ENCODE measurements at places on chromosomes 11 and 22.

DNA sequence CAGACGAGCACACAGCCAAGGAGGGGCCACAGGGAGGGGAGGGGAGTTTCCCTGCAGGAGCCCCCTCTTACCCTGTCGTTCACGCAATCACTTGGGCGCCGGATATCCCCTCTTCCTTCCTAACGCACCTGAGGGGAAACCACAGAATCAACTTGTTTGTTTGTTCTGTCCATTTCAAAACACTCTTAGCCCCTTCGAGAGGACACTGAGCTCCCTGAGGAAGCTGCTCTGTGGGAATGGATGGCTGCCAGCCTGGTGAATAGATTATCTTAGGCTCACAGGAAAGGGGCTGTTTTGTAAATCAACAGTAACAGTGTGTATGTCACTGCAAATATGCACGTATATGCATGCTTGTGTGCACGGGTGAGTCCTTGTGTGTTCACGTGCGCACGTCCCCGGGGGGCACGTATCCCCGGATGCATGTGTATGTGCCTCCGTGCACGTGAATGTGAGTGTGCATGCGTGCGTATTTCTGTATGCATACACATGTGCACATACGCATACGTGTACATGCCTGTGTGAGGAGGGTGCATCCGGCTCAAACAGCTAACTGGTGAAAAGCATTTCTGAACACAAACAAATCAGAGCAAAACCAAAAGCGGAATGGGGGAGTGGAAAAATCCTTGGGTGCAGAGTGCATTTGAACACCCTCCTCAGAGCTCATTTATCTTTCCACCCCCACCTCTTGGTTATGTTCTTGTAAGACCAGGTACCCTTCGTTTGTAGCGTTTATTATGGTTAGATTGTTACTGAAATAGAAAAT lies 7.2 kb downstream of the ARSA start:
- DNase-seq, result peak; percentile 60

GRCh38 chr11:8964324-8965320 lies at the start of gene TMEM9B:
Gene TMEM9B (minus strand): TSS chr11:8964442. CDS start chr11:8964313, 129 bp downstream.
- DNase-seq, result peak; percentile 94

- DNase-seq, result no peak
Measured at GRCh38 chr11:6345366-6345765, 25.1 kb upstream of the CAVIN3 start.

GRCh38 chr11:36265793-36266628 lies 23.2 kb downstream of the COMMD9 start:
- peak; percentile 62 for DNase-seq

GRCh38 chr11:101563166-101563565 lies 20.6 kb downstream of the TRPC6 start:
- DNase-seq, result no peak

DNA sequence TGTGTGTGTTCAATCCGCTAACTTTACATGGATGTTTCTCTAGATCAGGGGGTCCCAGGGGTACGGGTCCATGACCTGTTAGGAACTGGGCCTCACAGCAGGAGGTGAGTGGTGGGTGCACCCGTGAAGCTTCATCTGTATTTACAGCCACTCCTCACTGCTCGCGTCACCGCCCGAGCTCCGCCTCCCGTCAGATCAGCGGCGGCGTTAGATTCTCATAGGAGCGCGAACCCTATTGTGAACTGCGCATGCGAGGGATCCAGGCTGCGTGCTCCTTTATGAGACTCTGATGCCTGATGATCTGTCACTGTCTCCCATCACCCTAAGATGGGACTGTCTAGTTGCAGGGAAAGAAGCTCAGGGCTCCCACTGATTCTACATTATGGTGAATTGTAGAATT lies 31.9 kb downstream of the MRGPRD start:
- DNase-seq, result no peak

- DNase-seq, result no peak
Measured at GRCh38 chr11:71112454-71112853, 139.9 kb downstream of the SHANK2 start.

DNA sequence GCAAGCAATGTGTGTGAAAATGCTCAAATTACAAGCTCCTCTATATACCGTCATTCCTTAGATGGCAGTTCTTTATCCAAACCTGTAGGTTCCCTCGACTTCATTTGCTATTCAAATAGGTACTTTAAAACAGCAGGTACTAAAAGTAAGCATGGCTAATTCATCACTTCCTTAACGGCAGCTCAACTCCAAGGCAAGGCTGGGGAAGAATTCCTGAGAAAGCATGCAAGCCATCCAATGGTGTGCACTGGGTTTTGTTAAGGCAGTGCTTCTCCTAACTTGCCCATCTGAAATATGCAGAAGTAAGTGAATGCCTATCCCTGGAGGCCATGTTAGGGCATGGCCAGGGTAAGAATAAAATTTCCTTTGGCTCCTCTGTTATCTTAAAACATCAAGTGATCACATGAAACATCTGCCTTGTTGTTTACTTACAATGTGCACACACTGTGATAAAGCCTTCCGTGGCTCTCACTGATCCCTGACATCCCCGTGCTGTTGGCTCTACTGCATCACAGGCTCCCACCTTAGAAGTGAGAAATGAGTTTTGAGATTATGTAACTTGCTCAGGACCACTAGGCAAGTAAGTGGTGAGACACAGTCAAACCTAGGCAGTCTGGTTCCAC lies 52.1 kb downstream of the SMCO4 start:
- no peak for DNase-seq

GRCh38 chr11:17649261-17649660 lies 70.1 kb upstream of the MYOD1 start:
- no peak for DNase-seq

- DNase-seq, result no peak
Measured at GRCh38 chr11:96424693-96425092, 34.9 kb downstream of the JRKL start.

DNA sequence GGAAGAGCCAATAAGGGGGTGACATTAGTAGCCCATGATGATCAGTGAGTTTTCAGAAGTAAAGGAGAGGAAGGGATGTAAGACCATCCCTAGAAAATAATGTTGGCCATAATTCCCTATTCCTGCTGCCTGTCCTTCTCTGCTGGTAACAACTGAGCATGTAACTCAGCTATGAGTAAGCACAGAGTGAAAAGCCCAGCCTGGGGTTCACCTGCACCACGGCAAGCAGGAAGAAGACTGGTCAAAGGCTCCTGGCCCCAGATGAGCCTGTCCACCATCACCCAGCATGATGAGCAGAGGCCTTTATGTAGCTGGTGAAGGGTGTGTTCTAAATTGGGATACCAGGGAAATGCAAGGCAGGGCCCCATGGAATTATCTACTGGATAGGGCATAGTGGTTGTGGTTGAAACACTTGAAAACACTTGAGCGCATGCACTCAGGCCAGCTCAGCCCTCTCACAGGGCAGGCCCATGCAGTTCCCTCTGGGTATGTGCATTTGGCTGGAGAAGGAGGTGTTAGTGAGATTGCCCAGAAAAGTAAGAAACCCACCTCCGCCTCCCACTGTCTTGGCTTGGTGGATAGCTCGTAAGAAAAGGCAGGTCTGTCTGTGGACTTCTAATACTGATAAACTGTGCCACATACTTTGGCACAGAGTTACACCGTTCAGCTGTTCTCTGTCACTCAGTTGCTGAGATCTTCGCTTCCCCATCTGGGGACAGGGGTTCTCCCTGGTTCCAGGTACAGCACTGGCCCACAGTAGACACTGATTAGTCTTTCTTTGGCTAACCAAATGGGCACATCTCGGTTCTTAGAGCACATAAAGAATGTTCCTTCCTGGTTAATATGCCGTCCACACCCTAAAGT lies 86.8 kb downstream of the AMOTL1 start:
- DNase-seq, result no peak

DNA sequence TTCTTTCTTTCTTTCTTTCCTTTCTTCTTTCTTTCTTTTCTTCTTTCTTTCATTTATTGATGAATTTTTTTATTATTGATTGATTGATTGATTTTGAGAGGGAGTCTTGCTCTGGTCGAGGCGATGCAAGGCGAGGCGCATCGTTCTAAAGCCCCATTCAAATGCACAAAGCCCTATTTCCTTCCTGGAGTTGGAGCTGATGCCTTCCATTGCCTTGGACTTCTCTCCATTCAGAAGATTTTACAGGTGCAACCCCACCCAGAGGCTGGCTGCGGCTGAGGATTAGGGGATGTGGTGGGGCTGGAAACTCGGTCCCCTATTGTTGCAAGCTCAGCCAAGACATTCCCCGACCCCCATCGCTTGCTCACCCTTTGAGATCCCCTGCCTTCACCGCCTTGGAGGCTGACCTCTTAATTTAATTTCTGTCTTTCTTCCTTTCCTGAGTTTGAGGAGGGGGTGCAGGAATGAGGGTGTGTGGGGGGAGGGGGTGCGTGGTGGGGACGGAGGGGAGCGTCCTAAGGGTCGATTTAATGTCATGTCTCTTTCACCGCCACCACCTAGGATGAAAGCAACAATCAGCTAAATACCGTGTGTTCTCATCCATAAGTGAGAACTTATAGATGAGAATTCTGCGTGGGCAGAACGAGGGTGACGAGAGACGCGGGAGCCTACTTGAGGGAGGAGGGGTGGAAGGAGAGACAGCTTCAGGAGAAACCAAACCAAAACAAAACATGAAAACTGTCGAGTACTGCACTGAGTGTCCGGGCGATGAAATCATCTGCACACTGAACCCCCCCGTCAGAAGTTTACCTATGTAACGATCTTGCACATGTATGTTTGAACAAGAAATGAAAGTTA lies 3913.9 kb upstream of the OR11H1 start:
- DNase-seq, result no peak

DNA sequence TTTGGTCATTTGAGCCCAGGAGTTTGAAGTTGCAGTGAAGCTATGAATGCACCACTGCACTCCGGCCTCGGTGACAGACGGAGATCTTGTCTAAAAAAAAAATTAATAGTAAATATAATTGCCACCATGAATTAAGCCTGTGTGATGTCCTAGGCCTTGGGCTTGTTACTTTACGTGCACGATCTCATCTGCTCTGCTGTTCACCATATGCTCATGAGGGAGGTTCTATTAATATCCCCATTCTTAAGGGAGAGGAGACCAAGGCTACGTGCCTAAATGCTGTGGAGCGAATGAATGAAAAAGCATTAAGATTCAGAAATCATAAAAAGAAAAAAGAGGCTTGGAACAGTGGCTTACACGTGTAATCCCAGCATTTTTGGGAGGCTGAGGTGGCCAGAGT lies 2.6 kb upstream of the ATG2A start:
- DNase-seq, result no peak

- peak; percentile 58 for DNase-seq
Measured at GRCh38 chr11:7892840-7893254, 38.2 kb downstream of the OR10A6 start.

DNA sequence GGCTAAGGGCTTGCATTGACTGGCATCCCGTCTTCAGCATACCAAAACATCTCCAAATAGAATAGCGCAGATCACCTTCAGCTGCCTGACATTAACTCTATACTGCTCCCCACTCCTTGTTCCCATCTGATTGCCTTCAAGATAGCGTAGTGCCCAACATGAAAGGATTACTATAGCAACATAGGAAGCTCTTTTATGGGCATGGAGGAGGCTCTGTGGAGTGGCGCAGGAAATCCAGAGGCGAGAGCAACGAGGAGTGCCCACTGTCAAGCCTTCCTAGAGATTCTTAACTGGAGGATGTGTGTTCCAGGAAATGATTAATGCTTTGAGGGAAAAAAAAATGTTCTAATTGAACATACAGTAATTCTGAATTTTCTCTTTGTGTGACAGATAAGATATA lies 213.3 kb downstream of the CADM1 start:
- no peak for DNase-seq

DNA sequence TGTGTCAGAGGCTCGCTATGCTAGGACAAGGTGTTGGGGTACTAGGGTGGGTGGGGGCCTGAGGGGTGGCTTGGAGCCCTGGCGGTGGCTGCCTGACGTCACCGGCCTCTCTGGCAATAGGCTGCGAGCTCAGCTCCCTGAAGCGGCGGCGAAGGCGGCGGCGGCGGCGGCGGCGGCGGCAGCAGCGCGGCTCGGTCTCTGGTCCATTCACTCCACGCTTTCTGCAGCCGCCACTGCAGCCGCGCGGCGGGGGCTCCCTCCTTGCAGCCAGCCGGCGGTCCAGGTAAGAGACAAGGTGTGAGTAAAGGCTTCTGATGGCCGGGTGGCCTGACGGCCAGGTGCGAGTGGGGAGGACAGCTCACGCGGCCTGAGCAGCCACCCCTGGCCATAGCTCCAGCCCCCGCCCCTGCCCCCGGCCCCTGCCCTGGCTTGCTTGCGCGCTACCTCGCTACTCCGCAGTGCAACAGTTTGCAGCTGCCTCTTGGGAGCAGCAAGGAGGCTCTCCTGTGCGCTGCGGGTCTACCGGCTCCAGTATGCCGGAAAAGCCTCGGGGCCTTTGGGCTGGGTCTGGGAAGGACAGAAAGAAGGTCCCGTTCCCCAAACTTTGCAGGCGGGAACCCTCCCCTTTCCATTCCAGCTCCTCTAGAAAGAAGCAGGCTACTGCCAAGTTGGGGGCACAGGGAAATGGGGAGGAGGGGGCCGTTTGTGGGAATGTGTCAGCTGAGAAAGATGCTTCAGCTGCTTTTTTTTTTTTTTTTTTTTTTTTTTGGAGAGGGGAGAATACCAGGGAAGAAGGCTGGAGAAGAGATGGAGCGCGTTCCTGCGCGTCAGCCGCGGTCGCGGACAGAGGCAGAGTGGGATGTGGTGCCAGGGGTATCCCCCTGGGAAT lies at the start of gene C11orf87:
C11orf87 (plus strand) TSS at position 210 of the 889 bp plus-strand sequence. CDS start 1,444 bp downstream, outside the sequence.
- DNase-seq, result no peak

GRCh38 chr11:32494629-32495028 lies 59.3 kb upstream of the WT1 start:
- DNase-seq, result no peak

DNA sequence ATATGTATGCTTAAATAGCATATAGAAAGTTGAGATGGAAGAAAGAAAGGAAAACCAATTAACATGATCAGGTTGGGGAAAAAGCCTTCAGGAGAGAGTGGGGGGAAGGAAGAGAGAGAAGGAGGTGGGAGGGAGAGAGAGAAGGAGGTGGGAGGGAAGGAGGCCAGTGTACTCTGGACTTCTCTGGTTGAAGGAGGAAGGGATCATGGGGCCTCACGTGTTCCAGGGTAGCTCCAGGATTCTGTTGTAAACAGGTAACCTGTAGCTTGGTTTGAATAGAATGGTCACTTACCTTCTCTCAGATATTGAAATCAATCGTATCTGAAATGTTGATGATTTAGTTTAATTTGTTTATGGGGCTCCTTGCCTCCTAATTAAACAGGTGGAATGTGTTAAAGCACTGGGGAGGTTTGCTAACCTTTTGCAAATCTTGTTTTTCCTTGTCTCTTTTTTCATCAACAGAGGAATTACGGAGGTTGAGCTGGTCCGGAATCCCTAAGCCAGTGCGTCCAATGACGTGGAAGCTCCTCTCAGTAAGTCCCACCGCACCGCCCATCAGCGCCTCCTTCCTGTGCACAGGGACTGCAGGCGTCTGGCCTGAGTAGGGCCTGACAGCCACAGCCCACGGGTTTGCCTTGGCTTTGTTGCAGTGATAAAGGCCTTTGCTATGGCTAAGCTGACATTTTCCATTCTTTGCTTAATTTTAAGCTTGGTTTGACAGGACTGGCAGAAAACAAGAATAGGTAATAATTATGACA lies 115.9 kb downstream of the TBC1D22A start:
- DNase-seq, result no peak

GRCh38 chr11:70030412-70030811 lies 47.7 kb upstream of the ANO1 start:
- no peak for DNase-seq
